Activated CD8-positive, alpha-beta memory T cell treated with anti-CD3 and anti-CD28 coated beads for 1 hour (primary cell): ENCODE measurements at places on chromosomes 7 and 10.

- DNase-seq, result no peak
These were observed 1.8 kb downstream of the GPR15LG start for GRCh38 chr10:84175436-84175835.

DNA sequence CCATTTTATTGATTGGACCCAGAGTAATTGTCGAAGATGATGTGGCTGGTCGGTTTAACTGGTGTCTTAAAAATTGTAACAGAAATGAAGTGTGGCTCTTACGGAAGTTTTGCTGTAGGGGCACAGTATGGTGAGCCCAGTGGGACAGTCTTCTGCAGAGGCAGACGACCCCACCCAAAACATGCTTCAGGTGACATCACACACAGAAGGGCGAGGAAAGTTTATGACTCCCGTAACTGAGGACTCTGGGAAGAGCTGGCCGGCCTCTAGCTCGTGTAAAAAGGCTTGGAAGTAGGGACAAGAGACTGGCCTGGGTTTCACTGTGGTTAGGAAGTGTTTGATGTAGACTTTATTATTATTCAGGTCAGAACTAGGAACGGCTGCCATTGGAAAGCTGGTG is 73.3 kb downstream of the HTR5A start:
- no peak for DNase-seq

DNA sequence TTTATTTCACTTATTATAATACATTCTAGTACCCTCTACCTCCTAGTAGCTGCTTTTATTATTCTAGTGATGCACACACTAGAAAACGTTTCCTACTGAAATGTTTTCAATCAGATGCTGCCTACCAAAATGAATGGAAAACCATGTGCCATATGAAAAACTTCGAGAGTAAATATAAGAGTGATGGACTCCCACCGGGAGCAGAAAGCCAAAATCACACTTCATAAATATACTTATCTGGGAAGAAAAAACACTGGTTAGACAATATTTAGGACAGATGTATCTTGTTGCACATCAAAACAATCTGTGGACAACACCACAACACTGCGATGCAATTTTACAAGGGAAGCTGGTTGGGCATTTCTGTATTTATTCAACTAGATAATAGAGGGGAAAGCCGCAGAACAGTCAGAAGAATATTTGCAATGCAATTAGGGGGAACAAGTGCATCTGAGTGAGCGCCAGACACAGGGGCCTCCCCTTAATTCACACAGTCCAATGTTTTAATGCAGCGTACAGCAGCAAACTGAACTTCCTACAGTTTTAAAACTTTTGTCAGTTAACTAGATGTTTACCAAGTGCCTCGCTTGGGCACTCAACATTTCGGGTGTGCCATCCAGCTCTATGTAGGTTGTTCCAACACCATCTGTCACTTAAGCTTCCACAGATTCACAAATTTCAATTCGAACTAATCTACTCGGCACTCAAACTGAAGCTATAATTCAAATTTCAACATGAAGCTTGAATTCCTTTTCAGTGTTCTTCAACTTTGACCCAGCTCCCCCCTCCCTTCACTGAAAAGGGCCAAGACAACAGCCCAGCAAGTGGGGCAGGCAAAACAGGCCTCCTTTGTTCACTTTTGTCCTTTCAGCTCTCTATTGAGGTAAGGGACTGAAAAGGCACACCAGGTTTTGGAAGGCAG is 7.4 kb downstream of the NRCAM start:
- DNase-seq, result no peak

DNA sequence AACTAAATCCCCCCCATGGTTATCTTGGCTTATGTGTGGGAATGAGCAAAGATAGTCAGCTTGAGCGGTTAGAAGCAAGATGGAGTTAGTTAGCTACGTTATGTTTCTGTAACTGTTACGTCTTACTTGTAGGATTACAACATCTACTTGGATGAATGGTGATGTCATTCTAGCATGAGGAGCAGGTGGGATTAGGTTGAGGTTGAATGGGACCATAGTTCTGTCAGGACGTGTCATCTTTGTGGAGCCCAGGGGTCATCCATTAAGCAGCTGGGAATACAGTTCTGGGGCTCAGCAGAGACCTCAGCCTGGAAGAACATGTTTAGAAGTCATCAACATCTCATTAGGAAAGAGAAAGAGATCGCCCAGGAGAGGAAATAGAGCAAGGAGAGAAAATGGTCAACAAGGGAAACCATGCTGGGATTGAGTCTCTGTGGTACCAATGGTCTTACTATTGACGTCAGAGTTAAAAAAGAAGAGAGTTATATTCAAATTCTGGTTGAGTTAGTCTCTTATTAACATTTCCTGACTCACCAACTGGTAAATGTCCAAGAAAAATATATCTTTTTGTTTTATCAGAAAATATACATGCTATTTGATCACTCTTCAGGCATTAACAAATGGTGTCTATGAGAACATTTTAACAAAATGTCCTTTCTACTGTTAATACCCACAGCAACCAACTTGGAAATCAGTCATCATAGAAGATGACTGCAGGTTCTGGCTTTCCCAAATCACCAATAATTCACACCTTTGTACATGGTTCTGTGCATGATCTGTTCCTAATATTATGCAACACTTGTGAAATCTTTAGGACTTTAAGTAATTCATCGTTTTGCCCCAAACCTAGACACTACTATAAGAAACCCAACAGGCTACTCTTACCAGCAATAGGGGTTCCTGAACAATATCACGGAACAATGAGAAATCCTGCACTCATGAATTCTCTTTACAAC is 96.9 kb downstream of the KIAA1217 start:
- no peak for DNase-seq

- DNase-seq, result no peak
These were observed 51.4 kb downstream of the BTAF1 start for GRCh38 chr10:91974960-91975359.

DNA sequence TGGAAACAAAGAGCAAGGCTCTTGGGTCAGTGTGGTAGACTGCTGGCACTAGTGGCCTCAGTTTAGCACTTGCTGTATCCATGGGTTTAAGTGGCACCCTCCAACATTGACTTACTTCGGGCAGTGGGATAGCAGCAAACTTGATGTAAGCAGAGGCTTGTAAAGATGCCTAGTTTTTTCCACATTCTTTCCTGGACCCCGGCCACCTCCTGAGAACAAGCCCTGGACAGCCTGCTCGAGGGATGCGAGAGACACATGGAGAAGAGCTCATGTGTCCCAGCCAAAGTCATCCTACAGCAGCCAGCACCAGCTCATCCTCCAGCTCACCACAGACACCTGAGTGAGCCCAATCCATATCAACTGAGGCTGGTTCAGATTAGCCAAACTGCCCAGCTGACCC is 142.7 kb upstream of the PCBD1 start:
- no peak for DNase-seq

GRCh38 chr10:11765141-11765540 is 23.0 kb downstream of the ECHDC3 start:
- no peak for DNase-seq

GRCh38 chr7:94492601-94493000 is 17.0 kb upstream of the CASD1 start:
- no peak for DNase-seq

DNA sequence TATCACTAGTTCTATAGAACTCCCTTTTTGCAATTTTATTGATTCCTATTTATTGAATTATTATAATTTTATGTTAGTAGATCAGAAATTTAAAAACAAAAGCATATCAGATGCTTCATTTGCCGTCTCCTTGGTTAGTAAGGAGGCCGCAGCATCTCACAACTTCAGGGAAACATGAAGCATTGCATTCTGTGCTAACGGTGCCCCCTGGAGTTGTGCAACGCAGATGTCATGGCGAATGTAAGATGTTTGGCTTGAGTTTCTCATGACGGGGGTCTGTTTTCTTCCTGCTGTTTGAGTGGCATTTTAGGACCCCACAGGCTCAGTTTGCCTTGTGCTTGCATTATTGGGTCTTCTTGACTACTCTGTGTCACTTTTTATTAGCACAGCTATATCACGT is 124.8 kb downstream of the CNNM2 start:
- no peak for DNase-seq

DNA sequence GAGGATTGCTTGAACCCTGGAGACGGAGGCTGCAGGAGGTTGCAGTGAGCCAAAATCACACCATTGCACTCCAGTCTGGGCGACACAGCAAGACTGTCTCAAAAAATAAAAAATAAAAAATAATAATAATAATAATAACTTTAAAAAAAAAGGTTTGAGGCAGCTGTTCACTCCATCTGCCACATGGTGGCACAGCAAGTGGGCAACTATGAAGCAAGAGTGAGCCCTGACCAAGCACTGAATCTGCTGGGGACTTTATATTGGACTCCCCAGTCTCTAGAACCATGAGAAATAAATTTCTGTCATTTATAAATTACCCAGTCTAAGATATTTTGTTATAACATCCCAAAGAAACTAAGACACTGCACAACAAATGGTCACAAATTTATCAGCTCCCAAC is 14.6 kb upstream of the BRI3 start:
- no peak for DNase-seq

DNA sequence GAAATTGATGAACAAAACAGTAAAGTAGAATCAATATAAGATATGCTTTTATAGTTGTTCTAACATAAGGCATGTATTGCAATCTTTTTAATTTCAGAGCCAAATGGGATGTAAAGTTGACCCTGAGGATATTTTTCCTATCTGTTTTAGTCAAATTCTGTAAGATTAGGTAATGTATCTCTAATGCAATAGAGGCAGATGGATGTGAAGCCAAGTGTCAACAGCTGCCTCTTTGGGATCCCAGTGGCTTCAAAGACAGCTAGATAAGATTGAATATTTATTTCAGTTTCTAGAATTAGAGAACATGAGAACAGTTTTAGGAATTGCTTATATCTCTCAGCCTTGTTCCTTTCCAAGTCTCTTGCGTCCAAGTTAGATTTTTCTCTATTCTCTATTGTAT is 208.3 kb downstream of the DNAJB9 start:
- DNase-seq, result no peak

- no peak for DNase-seq
These were observed 6.2 kb upstream of the MSMB start for GRCh38 chr10:46052057-46052790.
